ENCODE measurements at places on chromosomes 7 and 10.
A peak's percentile ranks its signal among the peaks of the same experiment; 100 is the strongest.

GRCh38 chr10:12594448-12594944 lies 245.1 kb downstream of the CAMK1D start:
- DNase-seq: peak; percentile 16

GRCh38 chr10:61023053-61023452 lies 79.1 kb upstream of the RHOBTB1 start:
- no peak for DNase-seq

GRCh38 chr7:91942312-91942711 lies 1.6 kb downstream of the AKAP9 start:
- DNase-seq: no peak

DNA sequence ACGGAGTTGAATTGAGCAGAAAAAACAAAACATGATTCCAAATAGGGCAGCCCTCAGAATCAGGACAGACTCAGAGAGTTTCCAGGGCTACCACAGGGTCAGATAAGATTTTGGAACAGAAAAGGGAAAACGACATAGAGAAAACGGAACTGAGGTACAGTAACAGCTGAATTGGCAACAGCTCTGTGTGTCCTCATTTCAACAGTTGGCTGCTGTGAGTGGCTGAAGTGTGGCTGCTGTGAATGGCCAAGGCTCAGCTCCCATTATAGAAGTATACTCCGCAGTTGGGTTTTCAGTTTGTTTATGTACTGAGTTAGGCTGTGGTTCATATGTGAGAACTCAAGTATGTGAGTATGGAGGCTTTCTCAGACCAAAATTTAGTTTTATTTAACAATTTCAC lies 32.0 kb downstream of the ANTXRL start:
- no peak for DNase-seq

DNA sequence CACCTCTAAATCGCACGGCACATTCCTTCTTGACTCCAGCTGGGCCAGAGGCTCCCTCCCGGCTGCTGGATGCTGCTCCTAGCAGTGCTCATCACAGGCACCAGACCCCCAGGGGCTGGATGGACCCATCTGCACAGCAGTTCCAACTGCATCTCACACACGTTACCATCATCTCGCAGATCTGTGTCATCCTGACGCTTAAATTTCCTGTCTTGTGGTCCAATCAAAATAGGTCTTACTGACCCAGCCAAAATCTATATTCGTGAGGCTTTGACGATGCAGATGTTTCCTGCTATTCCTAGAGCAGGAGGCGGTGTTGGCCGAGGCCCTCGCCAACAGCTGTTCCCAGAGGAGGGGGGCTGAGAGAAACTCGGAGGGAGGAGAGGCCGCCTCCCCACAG lies 108.0 kb downstream of the MKI67 start:
- no peak for DNase-seq

- DNase-seq: no peak
Measured at GRCh38 chr10:113692271-113692670, 12.6 kb downstream of the CASP7 start.

GRCh38 chr10:93512565-93512964 lies 16.2 kb downstream of the CEP55 start:
- no peak for DNase-seq

GRCh38 chr7:31028006-31028405 lies 24.1 kb upstream of the ADCYAP1R1 start:
- DNase-seq: no peak

All from stimulated activated CD8-positive, alpha-beta memory T cell treated with anti-CD3 and anti-CD28 coated beads, Interleukin-7, amount 100 ng/mL, for 48 hours (primary cell).